Amniotic stem cell (primary cell): ENCODE measurements at places on chromosomes 16 and 17.

GRCh38 chr17:73255671-73256181 is 6.0 kb downstream of the CPSF4L start:
- no peak for DNase-seq

DNA sequence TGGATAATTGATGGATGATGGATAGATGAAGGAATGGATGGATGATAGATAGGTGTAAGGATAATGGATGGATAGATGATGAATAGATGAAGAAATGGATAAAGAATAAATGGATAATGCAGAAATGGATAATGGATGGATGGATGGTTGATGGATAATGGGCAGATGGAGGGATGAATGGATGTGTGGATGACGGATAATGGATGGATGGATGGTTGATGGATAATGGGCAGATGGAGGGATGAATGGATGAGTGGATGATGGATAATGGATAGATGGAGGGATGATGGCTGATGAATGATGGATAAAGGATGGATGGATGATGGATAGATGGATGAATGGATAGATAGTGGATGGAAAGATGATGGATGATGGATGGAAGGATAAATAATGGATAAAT is 239.2 kb downstream of the KATNIP start:
- DNase-seq, result no peak

- DNase-seq, result peak; percentile 5
Observed at GRCh38 chr17:8994319-8994718, 27.0 kb upstream of the NTN1 start.

DNA sequence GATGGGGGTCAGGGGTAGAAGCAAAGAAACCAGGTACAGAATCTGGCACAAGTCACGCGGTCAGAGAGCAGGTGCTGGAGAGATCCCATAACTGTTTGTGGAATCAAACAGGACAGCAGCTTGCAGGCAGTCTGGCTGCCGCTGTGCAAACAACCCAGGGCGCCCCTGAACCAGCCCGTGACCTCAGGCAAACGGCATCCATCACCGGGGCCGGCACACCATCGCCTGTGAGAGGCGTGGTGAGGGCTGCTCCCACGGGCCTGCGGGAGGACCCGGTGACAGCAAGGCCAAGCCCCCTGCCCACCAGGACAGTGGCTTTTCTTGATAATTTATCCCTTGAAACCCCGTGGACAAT is 47.9 kb downstream of the CBFA2T3 start:
- no peak for DNase-seq

DNA sequence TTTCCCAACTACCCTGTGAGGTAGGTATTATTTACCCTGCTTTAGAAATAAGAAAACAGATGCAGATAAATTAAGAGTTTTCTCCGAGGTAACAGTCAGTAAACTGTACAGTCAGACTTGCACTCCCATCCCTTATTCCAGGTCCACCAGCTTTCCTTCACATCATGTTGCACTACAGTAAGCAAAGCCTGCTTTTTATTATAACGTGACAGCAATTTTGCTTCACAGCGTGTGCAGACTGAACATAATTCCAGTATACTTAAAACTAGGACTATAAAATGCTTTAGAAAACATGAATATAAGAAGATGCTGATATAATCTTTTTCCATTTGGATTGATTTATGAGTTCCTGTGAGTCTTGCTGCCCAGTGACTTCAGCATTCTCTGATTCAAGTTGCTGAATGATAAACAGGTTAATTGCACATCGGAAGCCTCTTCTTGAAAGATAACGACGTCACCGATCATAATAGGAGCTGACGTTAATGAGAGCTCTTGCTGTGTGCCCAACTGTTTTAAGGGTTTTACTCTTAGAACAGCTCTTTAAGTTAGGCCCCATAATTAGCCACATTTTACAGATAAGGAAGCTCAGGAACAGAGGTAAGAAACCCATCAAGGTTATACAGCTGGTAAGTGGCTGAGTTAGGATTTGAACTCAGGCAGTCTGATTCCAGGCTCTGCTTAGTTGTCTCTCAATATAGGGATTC is 1.4 kb downstream of the LIG3 start:
- DNase-seq, result no peak

DNA sequence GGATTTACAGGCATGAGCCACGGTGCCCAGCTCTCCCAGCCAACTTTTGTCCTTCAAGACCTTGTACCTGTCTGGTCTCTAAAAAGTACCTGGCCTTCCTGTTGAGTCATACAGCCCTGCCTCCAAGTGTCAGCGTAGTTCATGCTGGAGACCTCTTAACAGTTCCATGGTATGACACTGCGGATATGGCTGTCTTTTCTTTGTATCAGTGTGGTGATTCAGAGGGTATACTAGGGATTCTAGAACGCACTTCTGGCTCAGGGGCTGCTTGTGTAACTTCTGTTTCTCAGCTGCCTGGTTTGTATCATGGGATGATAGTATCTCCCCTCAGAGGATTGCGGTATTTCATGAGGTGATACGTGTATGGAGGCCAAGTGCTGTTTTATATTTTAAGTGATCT is 2.0 kb upstream of the TMEM11 start:
- DNase-seq, result no peak

- peak; percentile 18 for DNase-seq
Observed at GRCh38 chr16:65658349-65658748, 536.5 kb upstream of the CDH11 start.

DNA sequence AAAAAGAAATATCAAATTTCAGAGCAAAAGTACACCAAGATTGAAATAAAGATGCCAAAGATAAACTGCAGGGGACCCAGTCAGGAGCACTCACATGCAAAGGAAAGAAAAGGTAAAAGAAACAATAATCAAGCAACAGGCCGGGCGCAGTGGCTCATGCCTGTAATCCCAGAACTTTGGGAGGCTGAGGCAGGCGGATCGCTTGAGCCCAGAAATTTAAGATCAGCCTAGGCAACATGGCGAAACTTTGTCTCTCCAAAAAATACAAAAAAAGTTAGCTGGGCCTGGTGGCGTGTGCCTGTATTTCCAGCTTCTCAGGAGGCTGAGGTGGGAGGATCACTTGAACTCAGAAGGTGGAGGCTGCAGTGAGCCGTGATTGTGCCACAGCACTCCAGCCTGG is 107.6 kb upstream of the SMURF2 start:
- no peak for DNase-seq

- DNase-seq, result no peak
Observed at GRCh38 chr16:1438229-1439057, 5.9 kb downstream of the CCDC154 start.

- no peak for DNase-seq
Observed at GRCh38 chr16:72797621-72798020, 250.3 kb downstream of the ZFHX3 start.

GRCh38 chr16:11066261-11066870 is 122.0 kb downstream of the CLEC16A start:
- no peak for DNase-seq

GRCh38 chr17:40311575-40311974 is 2.6 kb downstream of the RARA start:
- no peak for DNase-seq
